Amniotic stem cell (primary cell): ENCODE measurements at places on chromosomes 2 and 18.

- DNase-seq = no peak
Observed at GRCh38 chr18:40250236-40250635, 1704.8 kb upstream of the PIK3C3 start.

GRCh38 chr2:149662556-149662955 lies 75.0 kb upstream of the MMADHC start:
- no peak for DNase-seq

GRCh38 chr2:176111309-176111663 lies 4.2 kb downstream of the HOXD11 start:
- DNase-seq = no peak

DNA sequence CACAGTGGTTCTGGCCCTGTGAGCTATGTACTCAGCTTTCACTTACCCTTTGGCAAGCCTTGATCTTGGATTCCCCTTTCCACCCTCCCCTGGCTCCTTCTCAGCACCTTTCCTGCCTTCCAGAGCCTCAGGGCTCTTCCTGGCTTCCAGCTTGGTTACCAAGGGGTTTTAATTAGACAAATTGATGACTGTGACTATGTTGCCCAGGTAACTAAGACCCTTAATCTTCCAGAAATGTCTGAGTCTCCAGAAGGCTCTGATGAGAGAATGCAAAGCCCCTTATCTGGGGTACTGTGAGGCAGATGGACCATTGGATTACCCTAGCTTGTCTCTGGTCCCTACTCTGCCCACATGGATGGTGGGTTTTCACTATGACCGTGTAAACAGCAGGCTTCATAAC lies 174.2 kb downstream of the LOXHD1 start:
- DNase-seq = no peak

DNA sequence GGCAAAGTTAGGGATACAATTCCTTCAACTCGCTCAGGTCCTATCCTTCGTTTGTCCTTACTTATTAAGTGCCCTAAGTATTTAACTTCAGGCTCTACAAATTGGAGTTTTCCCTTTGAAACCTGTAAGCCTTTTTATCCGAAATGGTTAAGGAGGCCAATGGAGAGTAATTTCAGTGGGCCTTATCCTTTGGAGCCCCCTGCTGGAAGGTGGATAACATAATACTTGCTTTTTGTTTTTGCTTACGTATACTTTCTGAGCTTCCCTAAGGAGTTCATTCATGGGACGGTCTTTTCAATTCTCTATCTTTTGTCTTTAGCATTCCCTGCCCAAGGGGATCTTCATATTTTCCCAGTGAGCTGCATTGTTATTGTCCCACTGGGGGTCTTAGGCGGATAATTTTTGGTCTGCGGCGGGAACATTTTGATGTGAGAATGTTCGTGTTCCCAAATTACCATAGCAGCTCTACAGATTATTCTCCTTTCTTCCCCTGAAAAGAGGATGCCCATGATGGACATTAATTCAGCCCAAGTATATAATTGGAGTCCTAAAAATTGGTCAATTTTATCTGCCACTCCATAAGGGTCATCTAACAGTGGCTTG lies 34.4 kb upstream of the TRAPPC8 start:
- DNase-seq = no peak
